ENCODE measurements at places on chromosomes 6 and 20.

DNA sequence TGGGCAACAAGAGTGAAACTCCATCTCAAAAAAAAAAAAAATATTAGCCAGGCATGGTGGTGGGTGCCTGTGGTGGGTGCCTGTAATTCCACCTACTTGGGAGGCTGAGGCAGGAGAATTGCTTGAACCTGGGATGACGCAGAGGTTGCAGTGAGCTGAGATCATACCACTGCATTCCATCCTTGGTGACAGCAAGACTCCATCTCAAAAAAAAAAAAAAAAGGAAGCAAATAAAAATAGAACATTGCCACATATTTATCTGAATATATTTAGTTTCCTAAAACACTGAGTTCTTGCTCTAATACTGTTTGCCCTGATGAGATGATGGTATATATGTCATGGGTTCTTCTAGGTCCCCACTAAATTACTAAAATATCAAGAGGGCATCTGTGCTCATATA lies 28.4 kb downstream of the CASP8AP2 start:
- no peak for DNase-seq

GRCh38 chr6:96947055-96947454 lies 22.5 kb downstream of the KLHL32 start:
- no peak for DNase-seq

DNA sequence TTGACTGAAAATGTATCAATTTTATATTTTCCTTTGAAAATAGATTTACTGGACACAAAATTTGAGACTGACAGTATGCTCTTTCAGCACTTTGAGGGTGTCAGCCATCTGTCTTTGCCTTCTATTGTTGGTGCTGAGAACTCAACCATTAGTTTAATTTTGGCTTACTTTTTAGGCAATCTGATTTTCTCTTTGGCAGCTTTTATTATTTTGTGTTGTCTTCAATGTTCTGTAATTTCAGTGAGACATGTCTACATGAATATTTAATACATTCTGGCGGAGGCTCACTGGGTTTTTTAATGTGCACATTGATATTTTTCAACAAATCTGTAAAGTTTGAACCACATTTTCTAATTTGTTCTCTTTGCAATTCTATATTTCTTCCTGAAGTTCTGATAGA lies 648.6 kb downstream of the C6orf118 start:
- DNase-seq, result no peak

DNA sequence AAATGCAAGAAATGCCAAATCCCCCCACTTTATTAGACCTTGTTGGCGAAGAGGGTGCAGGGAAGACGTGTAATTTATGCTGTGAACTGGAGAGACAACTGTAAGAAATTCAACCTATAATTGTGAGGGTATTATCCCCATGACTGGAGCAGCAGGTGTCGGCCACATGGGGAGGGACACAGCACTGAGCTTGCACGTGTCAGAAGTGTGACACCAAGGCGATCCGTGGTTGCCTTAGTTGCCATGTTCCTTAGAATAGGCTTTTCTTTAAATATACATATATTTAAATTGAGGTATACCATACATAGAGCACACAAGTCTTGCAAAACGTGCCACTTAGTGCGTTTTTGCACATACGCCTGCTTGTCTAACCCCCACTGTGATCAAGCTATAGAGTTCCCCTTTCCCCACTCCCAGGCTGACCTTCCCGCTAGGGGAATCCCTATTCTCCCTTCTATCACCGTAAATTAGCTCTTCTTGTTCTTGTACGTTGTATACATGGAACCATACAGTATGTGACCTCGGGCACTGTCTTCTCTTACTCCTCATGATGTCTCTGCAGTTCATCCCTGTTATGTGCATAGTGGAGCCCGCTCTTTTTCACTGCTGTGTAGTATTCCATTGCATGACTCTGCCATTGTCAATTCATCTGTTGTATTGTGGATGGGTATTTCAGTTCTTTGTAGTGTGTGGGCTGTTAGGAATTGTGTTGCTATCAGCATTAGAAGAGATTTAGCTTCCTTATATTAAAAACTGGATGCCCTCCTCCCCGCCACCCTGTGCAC lies 81.6 kb upstream of the PMEPA1 start:
- DNase-seq, result no peak

- DNase-seq, result no peak
Observed at GRCh38 chr6:47380251-47380650, 70.5 kb upstream of the TNFRSF21 start.

- DNase-seq, result no peak
Observed at GRCh38 chr6:133683606-133684005, 205.3 kb upstream of the TCF21 start.

Measured in CD4-positive, alpha-beta T cell treated with Interleukin-17A for 4 hours (primary cell).